NCI-H1694 treated with DMSO at 0.1 percent for 48 hours (cell line): ENCODE measurements at places on chromosomes 5 and 9.

GRCh38 chr9:16459421-16460148 is 410.9 kb downstream of the BNC2 start:
- no peak for DNase-seq

DNA sequence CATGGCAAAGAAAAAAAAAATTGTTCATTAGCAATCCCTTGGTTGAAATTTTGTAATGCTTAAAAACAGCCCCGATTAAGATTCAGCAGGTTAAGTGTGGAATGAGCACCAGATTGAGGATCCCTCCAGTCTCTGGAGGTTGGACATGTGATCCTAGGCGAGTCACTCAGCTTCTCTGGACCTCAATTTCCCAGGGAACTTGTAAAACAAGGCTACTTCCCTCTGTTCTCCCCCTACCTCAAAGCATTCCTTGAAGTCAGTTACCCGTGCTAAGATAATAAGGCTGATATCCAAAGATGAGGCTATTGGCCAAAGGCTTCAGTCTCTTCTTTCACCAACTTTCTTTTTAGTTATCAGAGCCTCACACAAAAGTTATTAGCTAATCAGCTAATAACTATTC is 2.9 kb downstream of the KLHL3 start:
- DNase-seq = no peak

GRCh38 chr5:17115855-17116254 is 101.6 kb upstream of the BASP1 start:
- no peak for DNase-seq

DNA sequence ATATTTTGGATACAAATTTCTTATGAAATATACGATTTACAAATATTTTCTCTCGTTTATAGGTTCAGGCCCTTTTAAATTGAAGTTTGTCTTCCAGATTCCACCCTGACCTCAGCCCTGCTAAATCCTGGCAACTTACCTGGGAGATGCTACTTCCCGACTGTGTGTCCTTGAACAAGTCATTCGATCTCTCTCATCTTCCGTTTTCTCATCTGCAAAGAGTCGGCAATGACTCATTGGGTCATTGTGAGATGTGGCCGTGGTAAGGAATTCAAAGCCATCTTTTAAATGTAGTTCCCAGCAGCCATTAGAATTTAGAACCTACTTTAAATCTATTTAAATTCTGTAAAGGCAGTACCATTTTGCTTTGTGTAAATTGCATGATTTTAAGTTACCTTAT is 72.5 kb downstream of the LHX2 start:
- DNase-seq = no peak

DNA sequence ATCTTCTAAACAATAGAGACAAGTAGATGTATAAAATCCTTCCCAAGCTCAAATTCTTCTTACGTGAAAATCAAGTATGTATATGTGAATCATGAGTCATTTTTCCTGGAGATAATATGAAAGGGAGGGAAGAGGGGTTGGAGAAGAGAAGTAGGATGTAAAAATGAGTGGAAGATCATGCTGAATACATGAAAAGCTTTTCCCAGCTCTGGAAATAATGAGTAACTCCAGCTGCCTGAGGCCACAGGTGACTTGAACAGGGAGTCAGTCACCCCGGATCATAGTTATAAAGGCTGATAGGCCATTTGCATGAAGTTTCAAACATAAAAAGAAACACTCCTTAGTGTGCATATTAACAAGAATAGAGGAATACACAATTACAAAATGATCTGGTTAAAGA is 486.7 kb downstream of the EFNA5 start:
- no peak for DNase-seq

DNA sequence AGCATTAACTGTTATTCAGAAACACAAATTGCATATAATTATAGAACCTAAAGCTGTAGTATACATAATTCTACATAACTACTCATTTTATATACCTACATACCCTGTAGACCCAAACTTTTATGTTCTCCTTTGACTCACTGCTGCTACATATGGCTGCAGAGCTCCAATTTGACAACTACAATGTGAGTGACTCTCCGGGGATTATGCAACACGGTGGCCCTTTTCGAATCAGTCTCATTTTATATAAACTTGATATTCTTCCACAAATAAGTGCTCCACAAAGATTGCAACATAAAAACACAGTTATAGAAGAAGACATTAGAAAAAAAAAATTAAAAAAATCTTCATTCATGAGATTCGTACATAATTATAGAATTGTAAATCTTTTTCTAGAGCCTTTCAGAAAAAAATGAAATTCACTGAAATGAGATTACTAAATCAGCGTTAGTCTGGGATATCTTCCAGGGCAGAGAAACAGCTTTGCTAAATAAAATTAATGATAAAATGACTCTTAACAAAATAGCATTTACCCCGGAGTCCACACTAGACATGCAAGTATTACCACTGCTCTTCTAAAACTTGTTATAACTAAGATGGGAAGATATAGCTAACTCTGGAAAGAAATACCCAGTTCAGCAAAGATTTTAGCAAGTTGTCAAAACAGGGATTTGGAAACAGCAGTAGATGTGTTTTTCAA is 52.6 kb downstream of the SRFBP1 start:
- DNase-seq = no peak

- no peak for DNase-seq
Measured at GRCh38 chr9:126515873-126516505, 97.7 kb upstream of the LMX1B start.

DNA sequence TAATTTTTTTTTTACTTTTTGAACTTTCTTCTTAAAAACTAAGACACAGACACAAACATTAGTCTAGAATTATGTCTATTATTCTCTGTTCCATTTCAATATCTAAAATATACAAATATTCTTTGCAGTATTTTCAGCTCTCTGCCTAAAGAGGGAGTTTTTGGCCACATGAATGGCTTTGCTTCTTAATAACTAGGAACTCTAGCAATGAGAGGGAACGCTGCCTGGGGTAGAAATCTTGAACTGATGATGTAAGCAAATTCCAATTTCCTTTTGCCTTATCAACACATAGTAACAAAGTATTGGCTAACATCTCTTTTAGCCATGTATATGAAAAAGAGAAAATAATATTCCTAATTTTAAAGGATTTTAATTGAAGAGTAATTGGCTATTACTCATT is 51.9 kb downstream of the SLC25A46 start:
- DNase-seq = peak; percentile 2

GRCh38 chr5:6496207-6496584 is 47.5 kb downstream of the UBE2QL1 start:
- DNase-seq = no peak

DNA sequence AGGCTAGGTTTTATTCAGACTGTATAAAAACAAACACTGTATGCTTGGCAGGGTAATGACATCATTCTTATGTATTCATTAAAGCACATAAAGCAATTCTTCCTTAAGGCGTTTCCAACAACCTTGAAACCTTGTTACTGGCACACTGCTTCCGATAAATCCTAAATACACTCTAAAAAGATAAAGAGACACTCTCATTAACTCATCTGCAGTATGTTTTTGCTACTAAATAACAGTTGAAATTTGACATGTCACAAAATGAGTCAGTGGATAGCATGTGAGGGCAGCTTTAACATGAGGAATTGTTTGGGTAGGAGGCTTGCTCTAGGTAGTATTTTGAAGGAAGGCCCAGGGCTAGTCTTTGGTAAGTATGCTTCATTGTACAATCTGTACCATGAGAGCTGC is 13.7 kb downstream of the YIPF5 start:
- no peak for DNase-seq

DNA sequence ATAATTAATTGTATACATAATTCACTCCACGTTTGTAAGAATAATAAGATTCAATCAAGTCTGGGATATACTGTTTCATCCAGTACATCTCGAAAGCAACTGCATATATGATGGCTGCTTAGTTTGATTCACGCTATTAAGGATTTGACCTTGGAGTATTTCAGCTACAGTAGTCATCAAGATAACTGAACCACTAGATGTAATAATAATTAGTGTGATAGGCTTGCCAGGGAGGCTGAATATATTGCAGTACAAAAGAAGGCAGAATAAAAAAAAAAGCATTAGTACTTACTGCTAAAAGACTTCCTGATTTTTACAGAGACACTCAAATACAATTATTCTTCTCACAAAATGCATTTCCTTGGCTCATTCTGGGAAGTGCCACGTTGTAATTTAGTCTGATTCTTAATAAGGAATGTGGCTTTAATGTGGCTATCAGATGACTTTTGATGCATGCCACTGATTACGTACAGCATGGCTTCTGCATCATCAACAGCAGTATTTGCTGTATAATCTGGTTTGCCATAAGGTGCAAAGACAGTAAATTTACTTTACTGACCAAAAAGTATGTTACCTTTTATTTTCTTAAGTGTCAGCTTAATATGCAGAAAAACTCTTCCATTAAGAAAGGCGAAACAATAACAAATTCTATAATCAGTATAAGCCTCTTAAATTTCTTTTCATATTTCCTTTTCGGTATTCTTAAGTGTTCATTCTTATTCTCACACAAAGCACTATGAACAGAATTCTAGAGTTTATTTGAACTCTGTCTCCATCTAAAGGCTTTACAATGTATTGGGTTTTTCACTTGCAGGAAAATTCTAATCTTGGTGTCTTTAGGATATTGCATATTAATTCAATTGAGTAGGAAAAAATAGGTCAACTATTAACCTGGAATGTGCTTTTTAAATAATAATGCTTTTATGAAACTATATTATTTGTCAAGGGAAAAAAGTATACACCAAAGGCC is 166.4 kb downstream of the SLF1 start:
- peak; percentile 7 for DNase-seq

- no peak for DNase-seq
Measured at GRCh38 chr5:122311961-122312590, at the start of gene SNCAIP. TSS of gene SNCAIP (plus strand) at chr5:122312237. CDS start at chr5:122391135, 78,898 bp downstream.

DNA sequence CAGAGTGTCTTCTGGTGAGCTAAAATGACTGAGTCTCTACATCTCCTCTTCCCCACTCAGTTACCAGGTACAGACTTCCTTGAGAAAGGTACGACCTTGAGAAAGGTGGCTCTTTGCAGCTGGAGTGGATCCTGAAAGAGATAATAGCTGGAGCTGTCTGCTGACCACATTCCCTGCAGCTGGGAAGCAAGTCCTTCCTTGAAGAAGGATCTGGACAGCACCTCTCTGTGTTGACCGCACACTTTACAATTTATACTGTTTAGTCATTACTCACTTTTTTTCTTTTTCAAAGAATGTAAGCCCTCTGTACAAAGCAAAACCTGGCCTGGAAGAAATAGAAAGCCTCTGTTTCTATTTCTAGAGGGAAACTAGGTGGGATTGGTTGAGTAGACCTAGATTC is 148.8 kb downstream of the MACIR start:
- no peak for DNase-seq

GRCh38 chr9:122364783-122365150 is 6.1 kb upstream of the PTGS1 start:
- DNase-seq = no peak

GRCh38 chr9:106644661-106645060 is 218.3 kb upstream of the ZNF462 start:
- DNase-seq = no peak

DNA sequence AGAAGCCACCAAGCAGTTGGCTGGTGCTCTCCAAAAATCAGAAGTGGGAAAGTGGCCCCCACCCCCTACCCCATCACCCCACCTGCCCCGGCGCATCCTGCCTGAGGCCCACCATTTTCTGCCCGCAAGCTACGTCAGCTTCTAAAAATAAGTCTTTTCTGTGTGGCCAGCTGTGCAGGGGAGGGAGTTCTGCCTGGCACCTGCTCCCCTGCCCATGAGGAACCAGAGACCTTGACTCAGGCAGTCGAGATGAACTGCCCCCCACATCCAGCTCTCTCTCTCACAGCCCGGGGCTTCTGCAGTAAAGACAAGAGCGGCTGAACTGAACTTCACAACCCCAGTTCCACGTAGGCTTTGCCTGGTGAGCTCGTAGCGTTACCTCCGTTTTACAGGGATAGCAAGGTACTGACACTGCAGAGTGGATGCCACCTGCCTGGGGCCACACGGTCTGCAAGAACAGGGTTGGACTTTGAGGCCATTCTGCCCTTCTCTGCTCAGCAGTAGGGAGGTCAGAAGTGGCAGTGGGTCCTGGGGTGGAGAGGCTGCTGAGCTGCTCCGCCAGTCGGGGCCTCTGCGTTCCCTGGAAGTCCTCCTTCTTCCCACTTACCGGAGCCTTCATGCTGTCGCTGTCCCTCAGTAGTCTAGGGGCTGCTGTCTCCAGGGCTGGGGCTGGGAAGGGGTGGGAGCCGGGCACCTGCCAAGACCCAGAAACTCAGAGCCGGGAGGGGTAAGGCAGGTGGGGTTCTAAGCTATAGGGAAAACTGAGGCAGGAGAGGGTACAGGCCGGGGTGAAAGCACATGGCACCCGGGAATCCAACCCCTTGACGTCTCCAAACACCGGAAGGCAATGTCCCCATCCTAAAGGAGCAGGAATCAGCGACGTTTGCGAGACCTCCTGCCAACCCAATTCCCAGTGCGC is 781 bp downstream of the ST6GALNAC4 start:
- DNase-seq = no peak

GRCh38 chr9:105900123-105900522 is 205.8 kb downstream of the TMEM38B start:
- DNase-seq = no peak

DNA sequence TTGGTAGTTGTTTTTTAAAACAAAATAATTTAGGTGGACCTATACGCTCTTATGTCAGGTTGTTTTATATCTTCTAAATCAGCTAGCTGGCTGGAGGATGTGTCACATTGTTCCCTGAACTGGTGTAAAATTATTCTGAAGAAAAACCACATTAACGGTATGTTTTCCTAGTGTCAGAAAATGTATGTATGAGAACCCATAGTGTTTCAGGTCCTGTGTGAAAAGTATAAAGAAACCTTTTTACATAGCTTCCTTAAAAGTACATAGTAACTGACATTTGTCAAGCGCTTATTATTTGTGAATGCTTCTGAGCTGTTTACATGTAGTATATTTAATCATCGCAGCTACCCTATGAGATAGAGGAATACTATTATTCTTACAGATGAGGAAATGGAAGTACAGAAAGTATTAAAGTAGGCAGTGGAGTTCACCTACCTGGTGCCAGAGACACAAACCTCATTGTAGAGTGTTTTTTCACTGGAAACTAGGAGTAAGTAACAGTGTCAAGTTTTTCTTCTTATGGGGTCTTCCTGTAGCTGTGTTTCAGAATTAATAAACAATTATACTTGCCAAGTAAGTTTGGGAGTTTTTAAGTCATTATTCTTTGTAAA is 10.4 kb upstream of the FAM120AOS start:
- DNase-seq = no peak

DNA sequence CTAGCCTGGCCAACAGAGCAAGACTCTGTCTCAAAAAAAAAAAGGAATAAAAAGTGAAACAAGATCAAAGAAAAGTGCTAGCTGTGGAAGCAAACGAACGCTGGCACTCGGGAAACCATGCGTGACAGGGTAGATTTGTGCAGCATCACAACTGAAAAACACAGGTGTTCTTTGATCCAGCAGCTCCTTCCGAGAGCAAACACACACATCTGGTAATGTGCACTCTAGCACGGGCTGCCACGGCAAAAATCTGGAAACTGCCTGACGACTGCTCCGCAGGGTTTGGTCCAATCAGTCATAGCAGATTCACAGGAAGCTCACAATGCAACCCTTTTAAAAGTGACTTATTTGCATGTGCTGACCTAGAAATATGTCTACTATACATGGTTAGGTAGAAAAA is 80.0 kb downstream of the SYK start:
- no peak for DNase-seq
